Heart left ventricle (tissue), 16 donors: ENCODE measurements at places on chromosomes 3 and 15.

- peaks cover 6% of the 10 kb centered on the region for H3K4me1 ChIP-seq
- no peak for DNase-seq
- no peak overlapping the region for H3K27ac ChIP-seq
- no peaks in the 10 kb centered on the region for H3K36me3 ChIP-seq
- no peak overlapping the region for H3K4me3 ChIP-seq
- no peaks in the 10 kb centered on the region for H3K27me3 ChIP-seq
Observed at GRCh38 chr3:30508339-30508738, 98.1 kb upstream of the TGFBR2 start.

DNA sequence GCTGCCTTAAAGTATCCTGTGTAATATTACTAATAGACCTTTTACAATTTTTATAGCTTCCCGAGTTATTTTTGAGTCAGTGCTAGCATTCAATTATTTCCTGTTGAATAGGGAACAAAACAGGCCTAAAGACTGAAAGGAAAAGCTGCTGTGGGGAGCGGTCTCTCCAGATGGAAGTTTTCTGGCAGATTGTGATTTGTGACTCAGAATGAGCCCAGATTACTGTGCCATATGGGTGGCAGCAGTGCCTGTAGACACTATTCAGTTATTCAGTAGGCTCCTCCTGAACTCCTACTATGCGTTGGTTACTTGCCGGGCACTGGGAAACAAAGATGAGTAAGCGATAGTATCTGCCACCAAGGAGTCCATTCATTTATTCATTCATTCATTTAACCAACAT, 211.8 kb downstream of the CHST2 start:
- no peak overlapping the region for H3K27ac ChIP-seq
- DNase-seq = no peak
- H3K4me1 ChIP-seq = no peaks in the 10 kb centered on the region
- no peaks in the 10 kb centered on the region for H3K27me3 ChIP-seq
- H3K4me3 ChIP-seq = no peak overlapping the region
- no peaks in the 10 kb centered on the region for H3K36me3 ChIP-seq

DNA sequence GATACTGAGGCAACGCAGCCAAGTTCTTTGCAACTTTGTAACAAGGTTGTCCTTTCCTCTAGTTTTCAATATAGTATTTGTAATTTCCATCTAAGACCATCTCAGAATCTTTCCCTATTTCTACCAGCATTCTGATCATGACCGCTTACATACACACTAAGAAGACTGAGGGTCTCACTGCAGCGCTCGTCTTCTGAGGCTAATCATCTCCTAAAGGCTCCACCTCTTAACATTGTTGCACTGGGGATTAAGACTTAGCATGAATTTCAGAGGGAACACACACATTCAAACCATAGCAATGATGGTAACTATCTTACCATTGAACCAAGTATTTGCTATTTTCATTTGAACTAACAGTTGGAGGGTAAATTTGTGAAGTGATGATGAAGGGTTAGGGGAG, 463.3 kb upstream of the CCDC54 start:
- H3K27ac ChIP-seq = no peak overlapping the region
- H3K4me3 ChIP-seq = no peak overlapping the region
- no peaks in the 10 kb centered on the region for H3K36me3 ChIP-seq
- no peaks in the 10 kb centered on the region for H3K4me1 ChIP-seq
- no peak for DNase-seq
- no peaks in the 10 kb centered on the region for H3K27me3 ChIP-seq

GRCh38 chr3:117515309-117515708, 805.7 kb downstream of the TUSC7 start:
- no peaks in the 10 kb centered on the region for H3K27me3 ChIP-seq
- no peaks in the 10 kb centered on the region for H3K36me3 ChIP-seq
- no peak for DNase-seq
- H3K4me3 ChIP-seq = no peak overlapping the region
- no peak overlapping the region for H3K27ac ChIP-seq

GRCh38 chr3:147312786-147313280, 93.5 kb downstream of the ZIC4 start:
- no peak for DNase-seq
- H3K36me3 ChIP-seq = no peaks in the 10 kb centered on the region
- no peaks in the 10 kb centered on the region for H3K27me3 ChIP-seq
- H3K4me1 ChIP-seq = no peaks in the 10 kb centered on the region
- no peak overlapping the region for H3K4me3 ChIP-seq

GRCh38 chr3:157263027-157263426, 103.1 kb upstream of the CCNL1 start:
- no peak overlapping the region for H3K4me3 ChIP-seq
- H3K27ac ChIP-seq = no peak overlapping the region
- H3K36me3 ChIP-seq = no peaks in the 10 kb centered on the region

DNA sequence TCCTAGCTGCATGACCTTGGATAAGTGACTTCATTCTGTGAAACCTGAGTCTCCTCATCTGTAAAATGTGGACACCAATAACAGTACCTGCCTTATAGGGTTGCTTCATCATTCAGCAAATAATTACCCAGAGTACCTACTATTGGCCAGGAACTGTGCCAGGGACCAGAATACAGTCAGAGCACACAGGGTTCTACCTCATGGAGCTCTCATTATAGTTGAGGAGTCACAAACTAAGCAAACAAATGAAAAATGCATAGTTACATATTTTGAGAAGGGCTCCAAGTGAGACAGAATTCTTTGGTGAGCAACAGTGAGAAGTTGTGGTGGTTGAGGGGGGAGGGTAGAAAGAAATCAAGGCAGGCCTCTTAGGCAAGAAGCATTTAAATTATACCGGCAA, 308.6 kb upstream of the WNT5A start:
- DNase-seq = no peak
- no peaks in the 10 kb centered on the region for H3K4me1 ChIP-seq
- H3K27me3 ChIP-seq = no peaks in the 10 kb centered on the region
- H3K4me3 ChIP-seq = no peak overlapping the region
- no peak overlapping the region for H3K27ac ChIP-seq

- no peak overlapping the region for H3K4me3 ChIP-seq
- no peaks in the 10 kb centered on the region for H3K4me1 ChIP-seq
- H3K27ac ChIP-seq = no peak overlapping the region
- no peaks in the 10 kb centered on the region for H3K36me3 ChIP-seq
- no peak for DNase-seq
Observed at GRCh38 chr15:92787116-92787515, 113.0 kb upstream of the CHD2 start.

- no peak for DNase-seq
- H3K27ac ChIP-seq = no peak overlapping the region
- H3K4me3 ChIP-seq = no peak overlapping the region
- no peaks in the 10 kb centered on the region for H3K27me3 ChIP-seq
- no peaks in the 10 kb centered on the region for H3K4me1 ChIP-seq
Observed at GRCh38 chr3:2360815-2361214, 262.1 kb downstream of the CNTN4 start.

GRCh38 chr3:124836448-124836847, 50.7 kb downstream of the ITGB5 start:
- peak overlapping the region; percentile 83 for H3K27ac ChIP-seq
- H3K27me3 ChIP-seq = no peaks in the 10 kb centered on the region
- DNase-seq = no peak
- H3K36me3 ChIP-seq = peaks cover 6% of the 10 kb centered on the region
- H3K4me3 ChIP-seq = no peak overlapping the region

GRCh38 chr3:58464866-58465265, 27.0 kb upstream of the KCTD6 start:
- DNase-seq = no peak
- H3K27ac ChIP-seq = no peak overlapping the region
- H3K36me3 ChIP-seq = no peaks in the 10 kb centered on the region
- no peak overlapping the region for H3K4me3 ChIP-seq

DNA sequence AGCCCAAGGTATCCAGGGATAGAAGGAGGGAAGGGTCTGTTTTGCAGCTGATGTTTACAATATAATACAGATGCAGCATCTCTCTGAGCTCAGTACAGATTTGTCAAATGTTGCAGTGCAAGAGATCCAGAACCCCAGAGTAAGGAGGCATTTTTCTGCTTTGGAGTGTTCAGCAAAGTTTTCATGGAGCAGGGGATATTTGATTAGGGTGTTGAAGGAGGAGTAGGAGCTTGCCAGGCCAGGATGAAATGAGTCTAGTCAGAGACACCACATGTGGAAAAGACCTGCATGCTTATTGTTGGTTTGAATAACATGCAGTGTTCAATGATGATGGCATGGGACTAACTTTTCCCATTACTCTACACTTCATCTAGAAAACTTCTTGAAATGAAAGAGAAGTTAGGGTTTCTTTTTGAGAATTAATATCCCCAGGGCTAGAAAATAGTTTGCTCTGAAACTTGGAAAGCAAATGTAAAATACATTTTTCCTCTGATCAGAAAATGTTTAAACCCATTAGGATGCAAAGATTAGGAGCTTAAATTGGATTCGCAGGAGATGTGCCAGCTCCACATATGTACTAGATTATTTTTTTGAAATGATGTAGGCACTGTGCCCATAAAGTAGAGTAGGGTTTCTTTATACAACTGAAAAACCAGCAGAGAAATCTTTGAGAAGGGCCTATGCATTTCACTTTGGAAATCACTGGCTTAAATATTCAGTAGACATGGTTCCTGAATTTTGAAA, 243.8 kb downstream of the CACNA2D3 start:
- H3K27me3 ChIP-seq = no peaks in the 10 kb centered on the region
- H3K4me3 ChIP-seq = no peak overlapping the region
- no peaks in the 10 kb centered on the region for H3K36me3 ChIP-seq
- no peak overlapping the region for H3K27ac ChIP-seq

DNA sequence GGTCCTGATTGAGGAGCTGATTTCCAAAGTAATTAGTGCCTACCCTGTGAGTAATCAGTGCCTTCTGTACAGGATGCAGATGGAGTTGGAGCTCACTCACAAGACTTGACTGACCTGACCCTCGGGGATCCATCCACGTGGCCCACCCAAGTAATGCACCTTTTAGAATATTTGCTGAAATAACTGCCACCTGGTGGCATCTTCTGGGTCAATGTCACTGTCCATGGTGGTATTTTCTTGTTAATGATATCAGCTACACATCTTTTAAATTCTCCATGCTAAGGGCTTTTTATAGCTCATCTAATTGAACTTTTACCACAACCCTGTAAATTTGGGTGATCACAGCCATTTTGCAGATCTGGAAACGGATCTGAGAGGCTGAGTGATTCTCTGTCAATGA, 74.3 kb upstream of the ANKRD34C start:
- H3K27ac ChIP-seq = no peak overlapping the region
- H3K27me3 ChIP-seq = peaks cover 5% of the 10 kb centered on the region
- H3K4me1 ChIP-seq = no peaks in the 10 kb centered on the region
- DNase-seq = no peak

DNA sequence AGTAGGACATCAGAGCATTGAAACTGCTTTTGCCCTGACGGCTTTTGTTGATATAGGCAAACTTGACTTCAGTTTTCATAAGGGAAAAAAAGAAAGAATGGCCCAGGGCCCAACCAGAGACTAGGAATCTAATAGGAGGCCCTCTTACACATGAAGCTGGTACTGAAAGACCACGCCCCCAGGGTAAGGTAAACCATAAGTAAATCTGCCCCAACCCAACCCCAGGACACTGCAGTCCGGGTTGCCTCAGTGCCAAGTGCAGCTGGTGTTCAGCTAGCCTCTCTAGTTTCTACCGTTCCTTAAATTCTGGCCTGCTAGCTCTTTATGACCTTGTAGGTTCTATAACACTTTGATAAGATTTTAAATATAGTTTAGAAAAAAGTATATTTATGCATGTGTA, 136.7 kb downstream of the AQP9 start:
- no peak overlapping the region for H3K4me3 ChIP-seq
- H3K4me1 ChIP-seq = no peaks in the 10 kb centered on the region
- no peak for DNase-seq
- H3K27ac ChIP-seq = no peak overlapping the region
- no peaks in the 10 kb centered on the region for H3K27me3 ChIP-seq

DNA sequence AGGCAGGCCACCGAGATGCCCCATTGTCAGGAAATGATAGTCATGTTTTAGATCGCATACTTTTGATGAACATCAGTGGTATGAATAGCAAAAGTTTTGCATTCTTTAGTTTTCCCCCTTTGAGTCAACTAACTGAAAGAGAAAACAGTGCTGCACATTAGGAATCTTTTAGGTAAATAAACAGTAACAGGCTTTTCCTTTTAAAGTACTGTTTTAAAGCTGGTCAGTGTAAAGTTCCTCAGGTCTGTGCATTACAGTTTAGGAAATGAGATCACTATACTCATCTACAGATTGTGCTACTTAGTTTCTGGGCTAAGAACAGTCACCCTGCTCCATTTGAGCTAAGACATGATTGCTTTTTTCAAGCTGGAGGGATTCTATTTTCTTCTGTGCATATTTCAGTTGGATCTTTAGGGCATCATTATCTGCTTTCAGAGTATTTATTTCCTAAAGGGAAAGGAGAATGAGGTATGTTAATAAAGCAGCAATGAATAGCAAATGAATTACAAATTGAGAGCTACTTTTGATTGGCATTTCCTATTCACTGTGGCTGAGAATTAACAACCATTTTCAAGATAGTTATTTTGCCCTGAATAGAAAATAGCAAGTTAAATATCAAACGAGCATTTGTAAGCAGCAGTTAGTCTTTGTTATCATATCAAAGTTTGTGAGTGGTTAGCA, 36.5 kb downstream of the FAM98B start:
- H3K4me3 ChIP-seq = no peak overlapping the region
- H3K36me3 ChIP-seq = peaks cover 48% of the 10 kb centered on the region
- no peaks in the 10 kb centered on the region for H3K27me3 ChIP-seq
- H3K4me1 ChIP-seq = no peaks in the 10 kb centered on the region
- no peak overlapping the region for H3K27ac ChIP-seq

DNA sequence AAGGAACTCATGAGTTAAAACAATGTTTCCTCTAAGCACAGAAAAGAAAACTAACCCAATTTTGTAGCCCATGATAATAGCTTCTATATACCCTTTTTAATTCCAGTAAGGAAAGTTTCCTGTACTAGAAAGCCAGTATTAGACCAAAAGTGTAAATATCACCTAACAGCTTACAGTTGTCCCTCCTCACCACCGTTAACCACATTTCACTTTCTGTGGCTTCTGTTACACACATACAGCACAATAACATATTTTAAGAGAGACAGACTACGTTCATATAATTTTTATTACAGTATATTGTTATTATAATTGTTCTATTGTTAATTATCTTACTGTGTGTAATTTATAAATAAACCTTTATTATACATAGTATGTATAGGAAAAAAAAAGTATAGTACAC, 74.1 kb downstream of the ZNF280D start:
- H3K27ac ChIP-seq = no peak overlapping the region
- peaks cover 11% of the 10 kb centered on the region for H3K36me3 ChIP-seq
- H3K4me1 ChIP-seq = no peaks in the 10 kb centered on the region
- DNase-seq = no peak

GRCh38 chr15:74558706-74559105, 17.7 kb downstream of the ARID3B start:
- no peaks in the 10 kb centered on the region for H3K27me3 ChIP-seq
- no peaks in the 10 kb centered on the region for H3K36me3 ChIP-seq
- H3K27ac ChIP-seq = no peak overlapping the region
- no peaks in the 10 kb centered on the region for H3K4me1 ChIP-seq

DNA sequence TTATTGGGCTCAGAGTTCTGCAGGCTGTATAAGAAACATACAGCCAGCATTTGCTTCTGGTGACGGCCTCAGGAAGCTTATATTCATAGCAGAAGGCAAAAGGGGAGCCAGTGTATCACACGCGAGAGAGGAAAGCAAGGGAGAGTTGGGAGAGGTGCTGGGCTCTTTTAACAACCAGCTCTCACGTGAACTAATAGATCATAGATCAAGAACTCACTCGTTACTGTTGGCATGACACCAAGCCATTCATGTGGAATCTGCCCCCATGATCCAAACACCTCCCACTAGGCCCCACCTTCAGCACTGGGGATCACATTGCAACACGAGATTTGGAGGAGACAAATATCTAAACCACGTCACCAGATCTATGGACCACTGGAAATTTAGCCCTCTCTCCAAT, 70.2 kb downstream of the TIPARP start:
- H3K36me3 ChIP-seq = no peaks in the 10 kb centered on the region
- H3K4me3 ChIP-seq = no peak overlapping the region
- DNase-seq = no peak
- H3K27me3 ChIP-seq = no peaks in the 10 kb centered on the region
